Hepatic stellate cell (primary cell): ENCODE measurements at places on chromosomes 1 and 21.

- DNase-seq = no peak
Observed at GRCh38 chr1:29397981-29398380, 161.7 kb downstream of the PTPRU start.

- no peak for DNase-seq
Observed at GRCh38 chr1:85599076-85599491, 18.5 kb downstream of the CCN1 start.

- peak; percentile 7 for DNase-seq
Observed at GRCh38 chr1:100699744-100700143, 19.8 kb upstream of the VCAM1 start.

DNA sequence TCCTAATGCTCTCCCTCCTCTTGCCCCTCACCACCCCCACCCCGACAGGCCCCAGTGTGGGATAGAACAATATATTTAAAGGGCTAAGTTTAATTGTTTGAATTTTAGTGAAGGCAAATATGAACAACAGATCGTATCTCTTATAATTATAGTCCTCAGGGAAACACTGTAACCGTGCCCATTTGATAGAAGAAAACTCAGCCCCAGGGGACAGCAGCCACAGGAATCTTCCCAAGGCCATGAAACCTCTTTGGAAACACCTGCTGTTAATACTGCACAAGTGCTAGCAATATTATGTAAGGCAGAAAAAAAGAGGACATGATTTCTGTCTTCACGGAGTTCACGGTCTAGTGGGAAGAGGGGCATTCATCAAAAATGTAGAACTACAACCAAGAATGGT lies 142.2 kb downstream of the URB2 start:
- no peak for DNase-seq

DNA sequence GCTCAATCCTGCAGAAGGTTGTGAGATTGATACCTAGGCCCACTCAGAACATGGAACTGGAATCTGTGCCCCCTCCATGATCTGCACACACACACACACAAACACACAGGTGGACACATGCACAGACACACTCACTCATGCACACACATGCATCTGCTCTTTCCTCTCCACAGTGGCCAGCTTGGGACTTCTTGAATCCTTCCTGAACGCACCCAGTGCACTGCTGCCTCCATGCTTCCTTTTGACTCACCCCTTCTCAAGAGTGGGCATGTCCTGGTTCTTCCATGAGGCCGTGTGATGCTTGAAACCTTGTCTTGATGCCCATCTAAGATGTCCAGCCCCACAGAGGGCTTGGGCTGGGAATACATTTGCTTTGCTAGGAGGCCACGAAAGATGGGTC lies 25.4 kb upstream of the TENT5C start:
- DNase-seq = no peak

- DNase-seq = peak; percentile 24
Observed at GRCh38 chr1:62384276-62385005, 52.4 kb upstream of the USP1 start.

- peak; percentile 21 for DNase-seq
Observed at GRCh38 chr1:110554871-110555801, 36.2 kb upstream of the KCNA10 start.

DNA sequence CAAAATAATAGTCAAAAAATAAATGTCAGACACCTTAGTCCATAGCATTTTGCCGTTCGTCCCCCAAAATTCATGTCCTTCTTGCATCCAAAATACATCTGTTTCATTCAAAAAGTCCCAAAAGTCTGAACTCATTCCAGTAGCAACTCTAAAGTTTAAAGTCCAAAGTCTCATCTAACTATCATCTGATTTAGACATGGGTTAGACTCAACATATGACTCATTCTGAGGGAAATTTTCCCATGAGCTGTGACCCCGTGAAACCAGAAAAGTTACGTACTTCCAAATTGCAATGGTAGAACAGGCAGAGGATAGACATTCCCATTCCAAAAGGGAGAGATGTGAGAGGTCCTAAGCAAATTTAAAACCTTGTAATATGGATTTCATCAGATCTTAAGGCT lies 48.6 kb upstream of the CACHD1 start:
- DNase-seq = no peak

- DNase-seq = no peak
Observed at GRCh38 chr1:155691992-155692528, 3.2 kb downstream of the DAP3 start.

DNA sequence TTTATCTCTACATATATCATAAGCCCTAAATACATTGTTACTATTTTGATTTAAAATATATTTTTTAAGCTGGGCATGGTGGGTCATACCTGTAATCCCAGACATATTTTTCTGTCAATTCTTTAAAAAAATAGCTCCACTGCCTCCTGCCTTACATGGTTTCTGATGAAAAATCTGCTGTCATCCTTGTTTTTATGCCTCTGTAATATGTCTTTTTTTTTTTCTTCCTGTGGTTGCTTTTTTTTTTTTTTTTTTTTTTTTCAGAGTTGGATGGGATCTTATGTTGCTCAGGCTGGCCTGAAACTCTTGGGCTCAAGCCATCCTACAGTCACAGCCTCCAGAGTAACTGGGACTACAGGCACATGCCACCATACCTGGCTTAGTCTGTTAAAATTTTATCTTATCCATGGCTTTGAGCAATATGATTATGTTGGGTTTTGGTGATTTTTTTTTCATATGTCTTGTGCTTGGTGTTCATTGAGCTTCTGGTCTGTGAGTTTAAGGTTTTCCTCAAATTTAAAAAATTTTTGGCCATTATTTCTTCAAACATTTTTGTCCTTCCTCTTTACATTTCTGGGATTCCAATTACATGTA lies 12.4 kb upstream of the EDARADD start:
- DNase-seq = no peak

- DNase-seq = no peak
Observed at GRCh38 chr1:71222668-71223067, 141.8 kb upstream of the ZRANB2 start.

DNA sequence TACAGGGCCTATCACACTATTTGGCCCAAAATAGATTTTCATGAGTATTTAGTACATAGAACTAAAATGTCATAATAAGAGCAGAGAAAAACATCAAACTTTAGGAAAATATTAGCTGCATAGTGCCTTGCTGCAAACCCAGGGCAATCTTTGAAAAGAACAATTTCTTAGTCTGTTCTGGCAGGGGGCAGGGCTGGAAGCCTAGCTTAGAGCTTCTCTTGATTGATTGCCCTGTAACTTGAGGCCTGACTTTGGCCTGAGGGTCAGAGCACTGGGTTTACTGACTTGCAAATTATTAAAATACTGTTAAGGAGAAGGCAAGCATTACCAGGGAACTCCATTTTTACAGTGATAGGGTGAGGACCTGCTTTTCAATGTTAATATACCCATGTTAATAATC lies 115.8 kb upstream of the SPAG17 start:
- no peak for DNase-seq

DNA sequence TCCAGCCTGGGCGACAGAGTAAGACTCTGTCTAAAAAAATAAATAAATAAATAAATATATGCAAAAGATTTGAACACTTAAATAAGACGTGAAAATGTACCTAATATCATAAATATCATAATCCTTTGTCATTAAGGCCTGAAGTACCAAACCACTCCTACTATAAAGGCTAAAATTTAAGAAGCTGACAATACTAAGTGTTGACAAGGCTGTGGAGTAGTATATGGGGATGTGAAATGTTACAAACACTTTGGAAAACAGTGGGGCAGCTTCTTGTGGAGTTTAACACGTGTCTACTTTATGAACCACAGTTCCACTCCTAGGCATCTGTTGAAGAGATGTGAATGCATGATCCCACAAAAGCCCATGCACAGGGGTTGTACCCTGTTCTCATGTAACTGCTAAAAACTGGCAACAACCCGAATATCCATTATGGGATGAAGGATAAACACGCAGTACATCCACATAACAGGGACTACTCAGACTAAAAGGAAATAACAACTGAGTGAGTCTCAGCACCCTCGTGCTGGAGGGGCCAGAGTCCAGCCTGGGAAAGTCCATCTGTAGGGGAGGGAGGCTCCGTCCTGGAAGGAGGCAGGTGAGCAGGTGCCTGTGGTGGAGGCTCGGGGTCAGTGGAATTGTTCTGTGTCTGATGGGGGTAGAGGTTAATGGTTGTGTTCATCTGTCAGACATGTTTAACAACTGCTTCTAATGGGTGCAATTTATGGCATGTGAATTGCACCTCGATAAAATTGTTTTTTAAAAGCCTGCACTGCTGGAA lies 6.7 kb upstream of the SLC19A1 start:
- no peak for DNase-seq

DNA sequence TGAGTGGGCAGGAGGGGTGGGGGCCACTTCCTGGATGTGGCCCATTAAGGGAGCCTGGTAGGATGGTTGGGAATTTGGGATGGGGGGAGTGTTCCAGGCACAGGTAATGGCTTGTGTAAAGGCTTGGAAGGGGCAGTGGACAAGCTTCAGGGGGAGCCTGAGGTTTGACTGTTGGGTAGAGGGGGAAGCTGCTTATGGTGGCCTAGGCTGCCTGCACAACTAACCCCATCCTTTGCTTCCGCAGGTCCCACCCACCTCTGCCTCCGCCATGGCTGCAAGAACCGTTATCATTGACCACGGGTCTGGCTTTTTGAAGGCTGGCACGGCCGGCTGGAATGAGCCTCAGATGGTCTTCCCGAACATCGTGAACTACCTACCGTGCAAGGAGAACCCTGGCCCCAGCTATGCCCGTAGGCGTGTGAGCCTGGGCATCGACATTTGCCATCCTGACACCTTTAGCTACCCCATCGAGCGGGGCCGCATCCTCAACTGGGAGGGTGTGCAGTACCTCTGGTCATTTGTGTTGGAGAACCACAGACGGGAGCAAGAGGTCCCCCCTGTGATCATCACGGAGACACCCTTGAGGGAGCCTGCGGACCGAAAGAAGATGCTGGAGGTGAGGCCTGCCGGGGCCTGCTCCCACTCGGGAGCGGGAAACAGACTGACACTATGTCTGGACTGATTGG lies 67.8 kb downstream of the ACTL8 start:
- no peak for DNase-seq

DNA sequence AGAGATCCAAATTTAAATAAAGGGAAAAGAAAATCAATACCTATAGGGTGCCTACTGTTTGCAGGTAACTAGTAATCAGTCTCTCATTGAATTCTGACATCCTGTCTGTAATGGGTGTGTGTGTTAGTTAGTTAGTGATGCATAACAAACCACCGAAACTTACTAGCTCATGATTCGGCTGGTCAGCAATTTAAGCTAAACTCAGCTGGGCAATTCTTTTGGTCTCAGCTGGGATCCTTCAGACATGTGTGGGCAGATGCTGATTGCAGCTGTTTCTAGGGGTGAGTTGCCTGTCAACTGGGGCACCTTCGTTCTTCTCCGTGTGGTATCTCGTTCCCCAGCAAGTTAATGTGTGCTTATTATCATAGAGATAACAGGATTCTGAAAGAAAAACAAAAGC lies 40.2 kb upstream of the ZNF124 start:
- DNase-seq = no peak

DNA sequence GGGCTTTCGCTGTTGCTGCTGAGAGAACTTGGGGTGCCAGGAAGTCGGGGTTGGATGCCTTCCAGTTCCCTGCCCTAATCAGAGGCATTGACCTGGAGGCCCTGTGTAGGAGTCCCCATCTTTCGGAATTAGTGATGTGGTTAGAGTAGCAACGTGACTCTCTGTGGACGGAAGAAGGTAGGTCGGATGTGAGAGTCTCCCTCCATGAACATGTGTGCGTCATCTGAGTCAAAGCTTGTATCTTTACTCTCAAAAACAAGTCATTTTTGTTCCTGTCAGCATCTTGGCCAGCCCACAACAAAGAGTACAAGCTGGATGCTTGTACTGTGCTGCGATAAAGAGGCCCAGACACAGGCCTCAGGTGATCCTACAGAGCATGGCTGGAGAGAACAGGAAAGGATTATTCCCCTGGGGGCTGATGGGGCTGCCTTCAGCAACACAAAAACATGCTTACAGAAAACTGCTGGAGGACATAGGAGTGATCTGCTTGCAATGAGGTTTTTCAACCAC lies 31.0 kb upstream of the IL10 start:
- no peak for DNase-seq

DNA sequence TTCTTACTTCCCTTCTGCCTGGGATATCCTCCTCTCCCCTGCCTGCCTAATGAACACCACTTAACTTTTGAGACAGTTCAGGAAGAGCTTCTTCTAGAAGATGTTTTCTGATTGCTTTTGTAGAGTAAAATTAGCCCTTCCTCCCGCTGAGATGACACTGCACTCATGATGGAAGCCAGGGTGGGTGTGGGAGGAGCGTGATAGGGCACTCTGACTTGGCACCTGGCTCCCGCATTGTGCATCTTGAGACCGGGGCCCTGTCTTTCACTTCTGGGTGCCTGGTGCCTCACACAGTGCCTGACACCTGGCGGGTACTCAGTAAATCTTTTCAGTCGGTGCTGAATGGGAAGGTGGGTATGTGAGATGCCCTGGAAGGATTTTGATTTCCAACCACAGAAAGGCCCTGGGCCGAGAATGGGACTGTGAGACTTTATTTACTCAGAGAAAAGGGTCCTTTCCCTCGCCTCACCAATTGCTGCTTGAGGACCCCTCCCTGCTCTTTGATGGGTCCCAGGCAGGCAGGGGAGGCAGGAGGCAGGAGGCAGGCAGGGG lies 6.8 kb downstream of the THEM5 start:
- DNase-seq = no peak

- no peak for DNase-seq
Observed at GRCh38 chr21:42257091-42257765, 38.3 kb downstream of the ABCG1 start.

DNA sequence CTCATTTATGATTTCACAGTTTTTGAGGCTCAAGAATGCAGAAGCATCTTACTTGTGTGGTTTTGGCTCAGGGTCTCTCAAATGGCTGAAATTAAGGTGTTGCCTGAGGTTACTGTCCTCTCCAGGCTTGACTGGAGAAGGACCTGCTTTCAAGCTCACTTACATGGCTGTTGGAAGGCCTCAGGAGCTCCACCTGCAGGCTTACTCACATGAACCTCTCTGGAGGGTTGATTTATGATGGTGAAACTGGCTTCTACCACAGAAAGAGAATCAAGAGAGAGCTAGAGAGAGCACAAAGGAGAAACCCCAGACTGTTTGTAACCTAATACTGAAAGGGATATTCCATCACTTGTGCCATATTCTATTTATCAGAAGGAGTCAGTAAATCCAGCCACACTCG lies 6.2 kb upstream of the KCNK2 start:
- no peak for DNase-seq

- peak; percentile 96 for DNase-seq
Observed at GRCh38 chr1:150281758-150282557, at the start of gene CIART. CIART (plus strand) TSS chr1:150282554; CDS start chr1:150283268, 714 bp downstream.

DNA sequence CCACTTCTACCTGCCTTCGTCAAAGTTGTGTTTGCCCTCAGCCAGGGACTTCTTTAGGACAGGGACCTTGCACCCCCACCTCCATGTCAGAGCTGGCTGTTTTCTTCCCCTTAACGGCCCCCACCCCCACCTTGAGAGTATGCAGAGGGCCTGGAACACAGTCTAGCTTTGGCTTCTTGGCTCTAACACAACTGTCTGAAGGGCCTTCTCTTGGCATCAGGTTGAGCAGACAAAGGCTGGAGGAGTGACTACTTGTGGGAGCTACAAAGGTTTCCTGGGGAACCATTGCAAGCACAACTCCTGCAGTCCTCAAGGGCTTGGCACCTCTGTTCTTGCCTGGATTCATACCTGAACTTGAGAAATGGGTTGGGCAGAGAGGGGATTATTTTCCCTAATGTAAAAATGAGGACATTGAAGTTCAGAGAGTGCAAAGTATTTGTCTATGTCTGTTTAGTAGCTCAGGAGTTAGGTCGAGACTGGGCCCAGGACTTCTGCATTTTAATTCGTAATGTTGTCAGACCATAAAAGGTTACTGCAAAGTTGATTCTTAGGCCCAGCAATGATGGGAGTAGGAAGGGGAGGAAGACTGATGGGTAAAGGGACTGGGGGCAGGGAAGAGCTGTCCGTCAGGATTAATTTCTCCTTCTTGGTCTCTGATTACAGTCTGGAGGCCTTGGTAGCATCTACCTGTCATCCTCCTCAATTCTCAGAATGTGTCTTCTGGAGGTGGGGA lies 2.6 kb downstream of the CYP4B1 start:
- DNase-seq = no peak
